ENCODE measurements at places on chromosomes 4 and X.

GRCh38 chr4:169103966-169104412 lies 93.9 kb upstream of the CBR4 start:
- DNase-seq: no peak

- DNase-seq: peak; percentile 67
Measured at GRCh38 chr4:38034986-38035882, 75.0 kb downstream of the PTTG2 start.

DNA sequence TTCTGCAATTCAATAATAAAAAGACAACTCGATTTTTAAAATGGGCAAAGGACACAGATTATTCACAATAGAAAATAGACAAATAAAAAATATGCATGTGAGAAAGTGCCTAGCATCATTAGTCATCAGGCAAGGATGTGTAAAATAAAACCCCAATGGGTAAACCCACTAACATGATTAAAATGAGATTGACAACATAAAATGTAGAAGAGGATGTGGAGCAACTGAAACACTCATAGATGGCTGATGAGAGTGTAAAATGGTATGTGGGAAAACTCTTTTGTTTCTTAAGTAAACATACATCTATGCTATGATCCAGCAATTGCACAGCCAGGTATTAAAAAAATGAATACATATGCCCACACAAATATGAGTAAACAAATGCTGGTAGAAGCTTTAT lies 177.6 kb downstream of the IQCM start:
- DNase-seq: peak; percentile 14

DNA sequence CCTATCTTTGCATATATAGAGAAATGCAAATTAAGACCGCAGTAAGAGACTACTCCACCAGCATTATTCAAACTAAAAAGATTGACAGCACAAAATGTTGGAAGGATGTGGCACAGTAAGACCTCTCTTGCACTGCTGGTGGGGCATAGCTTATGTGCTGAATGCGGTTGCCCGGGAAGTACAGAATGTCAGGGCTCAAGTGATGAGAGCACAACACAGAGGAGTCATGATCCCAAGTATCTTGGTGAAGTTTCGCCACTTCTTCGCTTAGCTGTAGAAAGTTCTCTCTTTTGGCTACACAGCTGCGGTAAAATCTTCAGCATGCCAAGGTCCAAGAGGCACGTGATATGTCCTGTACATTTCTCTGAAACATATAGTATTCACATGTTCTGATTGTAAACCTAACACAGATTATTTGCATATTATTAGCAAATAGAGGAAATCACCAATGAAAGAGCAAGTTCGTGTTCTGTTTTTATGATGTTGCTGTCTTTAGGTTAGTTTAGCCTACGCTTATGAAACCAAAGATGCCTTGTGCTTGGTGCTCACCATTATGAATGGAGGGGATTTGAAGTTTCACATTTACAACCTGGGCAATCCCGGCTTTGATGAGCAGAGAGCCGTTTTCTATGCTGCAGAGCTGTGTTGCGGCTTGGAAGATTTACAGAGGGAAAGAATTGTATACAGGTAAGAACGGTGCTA lies 55.0 kb downstream of the HTT-AS start:
- no peak for DNase-seq

GRCh38 chr4:80751200-80751599 lies 279.3 kb upstream of the BMP3 start:
- no peak for DNase-seq

DNA sequence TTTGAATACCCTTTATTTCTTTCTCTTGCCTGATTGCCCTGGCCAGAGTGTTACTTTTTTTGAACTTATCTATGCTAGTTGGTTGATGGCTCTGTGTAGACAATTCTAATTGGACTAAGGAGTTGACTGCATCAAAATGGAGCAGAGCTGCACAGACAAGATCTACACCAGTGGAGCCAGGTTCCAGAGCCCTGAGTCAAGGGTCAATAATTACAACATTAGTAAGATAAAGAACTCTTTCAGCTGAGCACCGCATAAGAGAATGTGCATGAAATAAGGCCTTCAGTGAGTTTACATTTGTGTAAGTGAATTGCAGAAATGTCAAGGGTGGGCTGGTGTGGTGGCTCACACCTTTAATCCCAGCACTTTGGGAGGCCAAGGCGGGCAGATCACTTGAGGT lies 599.7 kb upstream of the TENM3 start:
- DNase-seq: no peak

GRCh38 chrX:69038188-69038587 lies 127.1 kb downstream of the PJA1 start:
- DNase-seq: no peak

DNA sequence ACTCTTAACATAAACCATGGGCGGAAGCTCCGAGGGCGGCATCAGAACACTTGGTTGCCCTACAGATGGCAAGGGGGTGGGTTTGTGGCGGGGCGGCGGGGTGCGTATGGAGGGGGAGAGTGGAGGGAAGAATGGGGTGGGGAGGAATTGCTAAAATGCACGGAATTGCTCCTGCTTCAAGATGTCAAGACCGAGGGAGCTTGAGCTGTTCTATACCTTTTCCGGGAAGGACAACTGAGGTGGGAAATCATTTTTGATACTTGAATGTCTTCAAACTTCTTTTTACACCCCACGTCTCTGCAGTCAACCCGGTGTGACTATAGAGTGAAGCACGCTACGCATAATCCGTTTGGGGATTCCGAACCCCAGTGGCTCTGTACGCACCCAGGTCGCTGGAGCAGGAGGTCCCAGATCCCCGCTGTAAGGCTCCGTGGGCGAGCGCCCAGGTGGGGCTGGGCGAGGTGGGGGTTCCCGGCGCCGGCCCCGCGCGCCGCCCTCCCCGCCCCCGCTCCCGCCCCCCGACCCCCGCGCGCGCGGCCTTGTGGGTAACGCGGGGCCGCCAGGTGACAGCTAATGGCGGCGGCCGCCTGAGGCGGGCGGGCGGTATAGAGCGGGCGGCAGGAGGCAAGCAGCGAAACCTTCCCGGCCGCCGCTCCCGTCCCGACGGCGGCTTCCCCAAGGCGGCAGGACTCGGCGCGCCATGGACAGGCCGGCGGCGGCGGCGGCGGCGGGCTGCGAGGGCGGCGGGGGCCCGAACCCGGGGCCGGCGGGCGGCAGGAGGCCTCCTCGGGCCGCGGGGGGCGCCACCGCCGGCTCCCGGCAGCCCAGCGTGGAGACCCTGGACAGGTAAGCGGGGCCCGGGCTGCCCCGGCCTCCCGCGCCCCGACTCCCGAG lies at the start of gene MTMR1:
Gene MTMR1, plus strand, starts transcription at position 566 of the 894 bp plus-strand sequence. Its CDS starts 135 bp downstream, at position 701.
- peak; percentile 11 for DNase-seq

DNA sequence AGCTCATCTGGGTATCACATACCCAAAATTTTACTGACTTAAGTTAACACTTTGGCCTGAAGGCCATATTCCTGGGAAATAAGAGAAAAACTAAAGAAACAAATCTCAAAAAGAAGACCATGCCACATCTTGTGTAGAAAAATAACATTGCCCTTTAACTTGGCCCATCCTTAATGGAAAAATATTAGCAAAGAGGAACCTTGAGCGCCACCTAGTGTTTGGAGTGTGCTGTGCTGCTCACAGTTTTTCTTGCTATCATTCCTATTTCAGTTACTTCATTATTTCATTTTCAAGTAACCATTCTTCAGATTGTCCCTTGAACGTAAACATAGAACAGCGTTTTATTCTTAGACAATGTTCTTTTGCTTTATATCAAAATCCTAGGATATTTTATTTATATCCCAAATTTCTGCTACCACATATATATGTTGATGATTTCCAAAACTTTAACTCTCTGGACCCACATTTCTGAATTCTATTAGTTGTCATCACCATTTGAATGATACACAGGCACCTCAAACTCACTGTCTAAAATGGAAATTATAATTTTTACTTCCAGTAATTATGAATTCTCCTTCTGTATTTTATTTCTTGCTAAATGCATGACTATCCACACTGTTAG lies 999.0 kb upstream of the ADGRL3 start:
- DNase-seq: peak; percentile 52

GRCh38 chrX:11375614-11376119 lies 82.5 kb downstream of the AMELX start:
- no peak for DNase-seq

GRCh38 chr4:86825511-86825910 lies 23.7 kb downstream of the SLC10A6 start:
- no peak for DNase-seq

DNA sequence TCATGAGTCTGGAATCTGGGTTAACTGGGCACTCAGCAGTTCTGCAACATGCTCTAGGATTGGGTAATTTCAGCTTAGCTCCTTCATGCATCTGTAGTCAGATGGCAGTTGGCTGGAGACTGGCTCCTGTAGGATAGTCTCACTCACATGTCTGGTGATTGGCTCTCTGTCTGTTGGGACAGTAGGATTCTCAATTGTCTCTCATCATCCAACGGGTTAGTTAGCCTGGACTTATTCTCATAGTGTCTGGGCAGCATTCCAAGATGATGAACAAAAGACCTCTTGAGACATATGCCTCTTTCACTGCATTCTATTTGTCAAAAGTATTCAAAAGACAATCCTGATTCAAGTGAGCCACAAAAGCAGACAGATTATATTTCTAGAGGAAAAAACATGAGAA lies 795.6 kb upstream of the GALNTL6 start:
- DNase-seq: peak; percentile 24

DNA sequence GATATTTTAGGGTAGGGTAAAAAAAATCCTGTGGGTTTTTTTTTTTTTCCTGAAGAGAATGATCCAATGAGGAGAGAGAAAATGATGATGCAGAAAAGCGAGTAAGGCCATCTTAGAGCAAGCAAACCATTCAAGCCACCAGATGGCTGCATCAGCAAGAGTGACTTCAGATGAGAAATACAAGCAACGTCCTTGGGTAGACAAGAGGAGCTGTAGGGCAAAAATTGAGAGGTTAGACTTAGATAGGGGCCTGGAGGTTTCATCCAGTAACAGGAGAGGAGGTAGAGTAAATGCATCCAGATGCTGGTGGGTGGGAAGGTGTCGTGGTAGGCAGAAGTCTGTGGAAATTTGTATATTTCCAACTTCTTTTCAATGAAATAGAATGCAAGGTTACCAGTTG lies 14.6 kb downstream of the FTHL17 start:
- DNase-seq: no peak

DNA sequence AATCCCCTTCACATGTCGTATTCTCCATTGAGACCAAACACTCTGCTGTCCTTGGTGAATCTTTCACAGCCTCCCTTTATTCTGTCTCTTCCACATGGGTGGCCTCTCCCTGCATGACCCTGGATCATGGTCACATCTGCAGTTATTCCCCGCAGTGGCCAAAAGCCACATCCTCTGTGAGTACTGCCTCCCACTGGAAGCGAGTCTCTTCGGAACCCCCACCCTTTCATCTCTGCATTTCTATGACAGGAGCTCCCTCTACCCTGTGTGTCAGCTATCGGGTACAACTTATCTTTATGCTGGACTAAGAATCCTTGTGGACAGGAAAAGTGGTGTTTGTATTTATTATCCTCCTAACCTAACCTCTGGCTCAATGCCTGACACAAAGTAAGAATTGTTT lies 48.6 kb upstream of the SHISA3 start:
- DNase-seq: no peak

DNA sequence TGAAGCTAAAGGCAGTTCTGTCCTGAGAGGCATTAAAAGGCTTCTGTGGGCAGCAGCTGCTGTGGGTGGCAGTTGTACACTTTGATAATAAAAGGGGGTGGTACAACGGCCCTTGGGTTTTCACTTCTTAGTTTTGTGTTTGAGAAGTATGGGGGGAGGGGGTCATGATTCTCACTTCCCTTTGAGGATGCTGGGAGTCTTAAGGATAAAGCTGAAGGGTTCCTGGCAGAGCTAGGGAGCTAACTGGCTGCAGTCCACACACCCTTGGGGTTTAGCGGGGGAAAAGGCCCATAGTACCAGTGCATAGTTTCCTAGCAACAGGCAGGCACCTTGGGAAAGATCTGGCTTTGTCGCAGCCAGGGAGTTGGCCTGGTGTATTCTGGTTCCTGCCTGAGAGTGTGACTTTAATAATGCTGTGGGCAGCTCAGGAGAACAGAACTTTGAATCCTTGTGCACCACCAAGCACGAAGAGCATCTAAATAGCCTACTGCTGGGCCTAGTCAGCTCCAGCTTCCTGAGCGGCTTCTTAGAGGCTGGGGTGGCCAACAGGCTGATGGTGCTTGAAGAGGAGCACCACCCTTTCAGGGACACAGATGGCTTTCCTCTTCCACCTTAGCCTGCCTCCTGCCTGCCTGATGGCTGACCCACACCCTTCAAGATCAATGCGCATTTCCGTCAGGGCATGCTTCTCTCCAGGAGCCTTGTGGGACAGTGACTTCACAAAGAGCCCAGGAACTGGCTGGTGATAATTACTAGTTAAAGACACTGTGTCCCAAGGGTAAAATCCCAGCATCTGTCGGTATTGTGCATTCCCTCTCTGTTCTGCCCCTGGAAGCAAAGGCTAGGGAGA lies 12.5 kb downstream of the ZBTB33 start:
- no peak for DNase-seq

DNA sequence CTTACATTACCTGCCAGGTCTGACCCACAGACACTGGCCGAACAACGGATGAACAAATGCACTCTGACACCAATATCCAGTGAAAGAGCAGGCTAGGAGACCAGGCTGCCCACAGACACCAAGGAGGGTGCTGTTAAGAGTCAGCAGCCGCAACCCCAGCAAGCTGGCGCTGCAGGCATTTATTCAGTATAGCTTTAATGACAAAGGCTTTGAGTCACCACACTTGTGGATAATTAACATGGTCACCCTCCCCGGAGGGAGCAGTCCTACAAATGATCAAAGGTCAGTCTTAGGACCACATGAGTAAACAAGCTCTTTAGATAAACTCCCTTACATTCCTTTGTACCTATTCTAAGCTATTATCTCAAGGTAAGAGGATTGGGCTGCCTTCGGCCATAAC lies 368.5 kb upstream of the GRID2 start:
- DNase-seq: no peak

DNA sequence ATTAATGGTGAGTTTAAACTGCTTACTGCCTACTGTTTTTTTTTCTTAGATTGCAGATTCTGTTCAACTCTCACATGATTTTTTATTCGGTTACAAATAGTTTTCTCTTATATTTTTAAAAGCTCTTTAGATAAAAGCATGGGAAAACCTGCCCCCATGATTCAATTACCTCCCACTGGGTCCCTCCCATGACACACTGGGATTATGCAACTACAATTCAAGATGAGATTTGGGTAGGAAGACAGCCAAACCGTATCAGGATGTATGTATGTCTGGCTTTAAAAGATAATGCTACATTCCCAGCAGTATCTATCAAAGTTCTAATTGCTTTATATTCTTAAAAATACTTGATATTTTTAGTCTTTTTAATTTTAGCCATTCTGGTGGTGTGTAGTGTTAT lies 131.5 kb downstream of the JADE1 start:
- DNase-seq: peak; percentile 51

DNA sequence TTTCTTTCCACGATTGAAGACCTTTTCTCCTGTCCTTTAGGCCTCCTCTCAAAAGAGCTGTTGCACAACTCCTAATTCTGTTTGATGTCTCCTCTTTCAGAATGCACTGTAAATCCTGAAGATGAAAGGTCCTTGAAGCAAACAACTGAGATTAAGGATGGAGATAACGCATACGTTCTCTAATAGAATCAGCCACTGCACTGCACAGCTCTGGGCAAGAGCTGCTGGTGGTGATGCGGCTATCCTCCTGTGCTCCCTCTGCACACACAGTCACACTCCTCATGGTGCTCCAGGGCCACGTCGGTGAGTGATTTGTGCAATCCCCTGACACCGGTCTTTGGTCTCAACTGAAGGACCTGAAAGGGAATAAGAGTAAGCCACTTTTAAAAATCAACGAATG lies 208.7 kb downstream of the PDGFC start:
- DNase-seq: no peak

Data from fibroblast of upper back skin (primary cell).